ENCODE measurements at places on chromosomes 2 and 18. TPM values are rescaled to one million over a fixed set of nuclear protein-coding genes. Genes with fewer than 3 reads are reported as not detected.

- H3K27ac ChIP-seq = no peak overlapping the region
- DNase-seq = no peak
- H3K4me3 ChIP-seq = no peak overlapping the region
- no peaks in the 10 kb centered on the region for H3K36me3 ChIP-seq
- no peaks in the 10 kb centered on the region for H3K4me1 ChIP-seq
- no peaks in the 10 kb centered on the region for H3K27me3 ChIP-seq
Observed at GRCh38 chr2:26424221-26424620, 22.5 kb downstream of the DRC1 start.

LONRF2 gene
- total RNA-seq = 10.9 TPM

ARHGEF4 gene
- 6.9 TPM for total RNA-seq

DNA sequence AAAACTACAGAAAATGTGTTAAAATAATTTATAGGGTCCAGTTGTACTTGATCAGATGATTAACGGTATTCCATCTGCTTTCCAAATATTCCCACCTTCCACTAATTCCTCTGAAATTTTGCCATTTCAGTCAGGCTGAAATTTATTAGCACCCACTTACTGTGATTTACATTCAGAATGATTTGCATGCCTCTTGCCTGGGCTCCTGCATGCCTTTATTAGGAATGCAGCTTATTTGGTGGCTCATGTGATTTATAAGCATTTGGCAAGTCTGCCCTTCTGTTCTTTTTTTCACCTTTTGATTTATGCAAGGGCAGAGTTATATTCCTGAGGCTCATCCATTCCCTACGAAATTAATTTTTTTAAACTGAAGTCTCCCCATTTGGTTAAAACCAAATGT, 1594.5 kb upstream of the PIK3C3 start:
- H3K4me1 ChIP-seq = no peaks in the 10 kb centered on the region
- DNase-seq = no peak
- no peak overlapping the region for H3K4me3 ChIP-seq
- H3K36me3 ChIP-seq = no peaks in the 10 kb centered on the region
- no peak overlapping the region for H3K27ac ChIP-seq
- H3K27me3 ChIP-seq = no peaks in the 10 kb centered on the region

EVX2 gene
- not detected for total RNA-seq

TXNDC2 gene
- 0.21 TPM for total RNA-seq
